ENCODE measurements at places on chromosomes 11 and 22. TPM values are rescaled to one million over a fixed set of nuclear protein-coding genes. Genes with fewer than 3 reads are reported as not detected.

FERMT3 gene
- 1.2 TPM for total RNA-seq

DHCR7 gene
- total RNA-seq = 25.6 TPM

OR8A1 gene
- not detected for total RNA-seq

TRIM68 gene
- 12.3 TPM for total RNA-seq

ZNF280A gene
- total RNA-seq = under 0.01 TPM

FAM181B gene
- under 0.01 TPM for total RNA-seq

TMEM121B gene
- 0.13 TPM for total RNA-seq

INPP5J gene
- not detected for total RNA-seq

BACE1-AS gene
- 5.4 TPM for total RNA-seq

DLAT gene
- total RNA-seq = 42.7 TPM

LRRC32 gene
- total RNA-seq = 13.5 TPM

GLB1L3 gene
- 0.32 TPM for total RNA-seq

SEC14L6 gene
- total RNA-seq = 2.6 TPM

MTFP1 gene
- 3.1 TPM for total RNA-seq

NLRP6 gene
- not detected for total RNA-seq

OR2AG1 gene
- total RNA-seq = under 0.01 TPM

MMP10 gene
- total RNA-seq = 0.54 TPM

All from articular chondrocyte of knee joint (primary cell).